ENCODE measurements at places on chromosomes 3 and 15.
A peak's percentile ranks its signal among the peaks of the same experiment; 100 is the strongest.

DNA sequence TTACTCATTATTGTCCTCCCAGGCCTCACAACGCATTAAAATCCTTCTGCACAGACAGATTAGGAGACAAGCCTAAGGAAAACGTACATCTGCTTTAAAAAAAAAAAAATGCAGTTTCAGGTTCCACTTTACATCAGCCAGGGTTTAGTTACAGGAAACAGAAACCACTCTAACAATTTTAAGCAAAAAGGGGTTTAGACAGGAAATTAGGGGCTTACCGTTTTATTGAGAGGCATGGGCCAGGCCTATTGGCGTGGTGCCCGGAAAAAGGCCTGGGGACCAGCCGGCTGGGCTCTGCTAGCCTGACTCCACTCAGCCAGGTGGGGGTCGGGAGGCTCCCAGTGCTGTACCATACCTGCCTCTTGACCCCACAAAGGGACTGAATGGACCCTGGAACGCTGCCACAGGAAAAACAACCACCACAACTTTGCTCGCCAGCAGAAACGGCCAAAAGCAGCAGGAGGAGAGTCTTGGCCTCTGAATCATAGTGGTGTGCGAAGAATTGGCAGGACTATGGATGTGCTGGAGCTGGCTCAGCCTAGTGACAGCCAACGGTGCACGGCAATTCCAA is 124.3 kb downstream of the CHSY1 start:
- peak; percentile 58 for DNase-seq

DNA sequence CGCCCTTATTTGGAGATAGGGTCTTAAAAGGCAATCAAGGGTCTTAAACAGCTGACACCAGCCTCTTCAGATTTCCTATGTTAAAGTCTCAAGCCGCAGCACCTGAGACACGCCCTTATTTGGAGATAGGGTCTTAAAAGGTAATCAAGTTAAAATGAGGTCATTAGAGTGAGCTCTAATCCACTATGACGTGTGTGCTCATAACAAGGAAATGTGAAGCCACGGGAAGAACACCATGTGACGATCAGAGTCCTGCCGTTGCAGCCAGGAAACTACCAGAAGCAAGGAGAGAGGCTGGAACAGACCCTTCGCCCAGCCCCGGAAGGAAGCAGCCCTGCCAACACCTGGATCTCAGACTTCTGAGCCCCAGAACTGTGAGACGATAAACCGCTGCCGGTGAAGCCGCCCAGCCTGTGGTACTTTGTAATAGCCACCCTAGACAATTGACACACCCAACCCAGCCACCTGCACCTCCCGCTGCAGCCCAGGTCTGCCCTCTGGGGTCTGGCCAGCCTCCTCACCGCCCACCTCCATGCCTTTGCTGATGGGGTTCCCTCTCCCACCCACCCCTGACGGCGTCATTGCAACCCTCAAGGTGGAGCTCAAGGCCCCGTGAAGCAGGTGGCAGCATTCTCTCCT is 137.9 kb downstream of the MEGF11 start:
- peak; percentile 76 for DNase-seq

DNA sequence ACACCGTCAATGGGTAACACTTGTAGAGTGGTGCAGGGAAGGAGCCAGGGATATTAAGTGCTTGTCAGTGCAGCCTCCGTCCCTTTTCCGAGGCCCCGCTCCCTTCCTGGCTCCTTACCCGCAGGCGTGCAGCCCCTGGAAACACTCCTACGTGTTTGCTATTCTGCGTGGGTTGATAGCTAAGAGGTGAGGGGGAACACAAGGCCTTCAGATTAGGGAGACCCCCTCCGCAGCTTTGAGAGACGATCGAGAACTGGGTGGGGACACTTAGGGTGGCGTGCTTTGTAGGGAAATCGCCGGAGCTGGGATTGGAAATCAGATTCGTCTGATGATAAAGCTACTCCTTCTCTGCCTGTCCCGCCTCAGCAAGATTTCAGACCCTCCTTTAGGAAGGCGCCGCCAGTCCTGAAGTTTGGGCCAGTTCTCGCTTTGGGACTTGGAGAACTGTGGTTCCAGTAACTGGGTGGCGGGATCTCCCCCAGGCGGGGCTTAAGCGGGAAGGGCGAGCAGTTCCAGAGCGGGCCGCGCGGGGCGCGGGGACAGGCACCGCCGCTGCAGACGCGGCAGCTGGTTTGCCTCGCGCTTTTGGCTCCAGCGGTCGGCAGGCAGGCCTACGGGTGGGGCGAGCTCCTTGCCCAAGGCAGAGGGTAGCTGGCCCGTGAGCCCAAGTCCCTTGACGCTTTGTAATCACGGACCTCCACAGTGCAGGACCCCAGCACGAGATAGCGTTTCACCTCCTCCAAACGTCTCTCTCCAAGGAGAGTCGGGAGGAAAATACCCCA is 8.0 kb upstream of the FAM107A start:
- DNase-seq = peak; percentile 73

- DNase-seq = no peak
Observed at GRCh38 chr15:93811305-93811704, 420.1 kb upstream of the MCTP2 start.

DNA sequence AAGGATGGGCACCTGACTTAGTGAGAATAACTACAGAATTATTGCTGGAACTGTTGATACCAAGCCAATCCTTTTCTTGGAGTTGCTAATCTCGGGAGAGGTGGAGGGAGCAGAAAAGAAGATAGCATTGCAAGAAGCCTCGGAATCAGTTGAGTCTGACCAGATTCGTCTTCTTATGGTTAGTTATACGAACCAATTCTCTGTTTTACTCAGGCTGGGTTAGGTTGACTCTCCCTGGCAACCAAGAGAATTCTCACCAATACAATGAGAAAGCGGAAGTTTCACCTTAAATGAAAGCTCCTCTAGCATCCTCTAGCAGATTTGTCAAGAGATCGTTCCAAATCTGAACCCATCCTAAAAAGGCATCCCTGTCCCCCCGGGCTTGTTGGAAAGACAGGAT is 43.5 kb upstream of the UBE2E1 start:
- no peak for DNase-seq

GRCh38 chr3:22734756-22735155 is 468.4 kb upstream of the UBE2E2 start:
- DNase-seq = no peak

DNA sequence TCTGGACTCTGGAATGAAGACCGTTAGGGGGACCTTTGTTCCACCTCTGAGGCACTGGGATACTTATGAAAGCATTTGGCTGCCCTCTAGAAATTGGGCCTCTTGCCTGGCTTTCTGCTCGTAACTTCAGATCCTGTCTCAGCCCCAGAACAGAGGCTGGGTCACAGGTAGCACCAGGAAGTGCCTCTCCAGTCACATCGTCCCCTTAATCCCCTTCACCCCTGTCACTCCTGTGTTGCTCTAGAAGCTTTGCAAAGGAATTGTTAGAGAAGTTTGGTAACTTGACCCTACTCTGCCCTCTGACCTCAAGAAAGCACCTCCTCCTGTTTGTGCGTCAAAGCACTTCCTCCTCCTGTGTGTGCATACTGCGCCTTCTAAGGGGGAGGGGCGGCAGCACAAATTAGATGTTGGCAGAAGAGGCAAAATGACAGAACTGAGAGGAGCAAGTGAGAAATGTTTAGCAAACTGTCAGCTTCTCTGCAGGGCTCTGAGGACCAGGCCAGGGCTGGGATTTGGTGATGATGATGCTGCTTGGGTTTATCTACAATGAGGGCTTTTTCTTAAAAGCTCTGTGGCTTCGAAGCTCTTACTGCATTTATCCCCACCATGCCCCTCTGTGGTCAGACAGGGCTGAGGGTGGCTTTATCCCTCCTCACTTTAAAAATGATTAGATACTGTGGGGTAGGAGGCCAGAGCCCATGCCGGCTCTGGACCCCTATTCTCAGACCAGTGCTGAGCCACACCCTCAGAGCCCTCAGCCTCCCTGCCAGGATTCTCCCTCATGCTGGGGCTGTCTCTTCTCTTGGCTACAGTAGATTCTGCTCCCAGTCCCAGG is 76.2 kb downstream of the LARS2 start:
- DNase-seq = peak; percentile 68
